NCI-H510A treated with DMSO at 0.1 percent for 48 hours (cell line): ENCODE measurements at places on chromosomes 1 and 21.
A peak's percentile ranks its signal among the peaks of the same experiment; 100 is the strongest.

- DNase-seq: peak; percentile 84
These were observed 91.0 kb upstream of the KCNA3 start for GRCh38 chr1:110765640-110766335.

GRCh38 chr1:206479183-206480125 is 9.2 kb downstream of the IKBKE start:
- peak; percentile 42 for DNase-seq

- no peak for DNase-seq
These were observed 5.8 kb upstream of the PTPN7 start for GRCh38 chr1:202165942-202166843.

DNA sequence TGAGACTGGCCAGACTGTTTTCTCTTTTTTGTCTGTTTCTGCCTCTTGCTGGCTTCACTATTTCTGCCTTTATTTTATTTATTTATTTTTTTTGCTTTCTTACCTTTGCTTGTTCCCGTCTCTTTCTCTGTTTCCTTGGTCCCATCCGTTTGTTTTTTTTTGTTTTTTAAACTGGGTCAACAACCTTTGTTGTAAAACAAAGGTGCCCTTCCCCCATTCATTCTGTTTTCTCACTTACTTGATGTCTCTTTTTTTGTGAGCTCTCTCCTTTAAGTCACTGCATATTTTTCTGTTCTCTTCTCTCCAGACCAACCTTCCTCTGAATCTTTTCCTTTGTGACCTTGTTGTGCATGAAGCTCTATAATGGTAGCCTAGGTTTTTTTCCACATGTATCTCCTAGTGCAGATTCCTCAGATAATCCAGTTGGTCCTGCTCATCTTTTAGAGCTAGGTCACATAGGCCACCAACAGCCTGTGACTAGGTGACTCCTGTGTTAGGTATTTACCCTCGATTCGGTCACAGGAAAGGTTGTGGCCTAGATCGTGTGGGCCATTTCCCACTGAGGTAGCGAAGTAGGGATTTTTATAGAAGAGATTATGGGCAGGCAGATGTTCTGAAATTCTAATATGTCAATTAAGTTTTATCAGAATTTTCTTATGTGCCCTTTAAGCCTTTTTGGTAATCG is 15.9 kb downstream of the GNAI3 start:
- no peak for DNase-seq

DNA sequence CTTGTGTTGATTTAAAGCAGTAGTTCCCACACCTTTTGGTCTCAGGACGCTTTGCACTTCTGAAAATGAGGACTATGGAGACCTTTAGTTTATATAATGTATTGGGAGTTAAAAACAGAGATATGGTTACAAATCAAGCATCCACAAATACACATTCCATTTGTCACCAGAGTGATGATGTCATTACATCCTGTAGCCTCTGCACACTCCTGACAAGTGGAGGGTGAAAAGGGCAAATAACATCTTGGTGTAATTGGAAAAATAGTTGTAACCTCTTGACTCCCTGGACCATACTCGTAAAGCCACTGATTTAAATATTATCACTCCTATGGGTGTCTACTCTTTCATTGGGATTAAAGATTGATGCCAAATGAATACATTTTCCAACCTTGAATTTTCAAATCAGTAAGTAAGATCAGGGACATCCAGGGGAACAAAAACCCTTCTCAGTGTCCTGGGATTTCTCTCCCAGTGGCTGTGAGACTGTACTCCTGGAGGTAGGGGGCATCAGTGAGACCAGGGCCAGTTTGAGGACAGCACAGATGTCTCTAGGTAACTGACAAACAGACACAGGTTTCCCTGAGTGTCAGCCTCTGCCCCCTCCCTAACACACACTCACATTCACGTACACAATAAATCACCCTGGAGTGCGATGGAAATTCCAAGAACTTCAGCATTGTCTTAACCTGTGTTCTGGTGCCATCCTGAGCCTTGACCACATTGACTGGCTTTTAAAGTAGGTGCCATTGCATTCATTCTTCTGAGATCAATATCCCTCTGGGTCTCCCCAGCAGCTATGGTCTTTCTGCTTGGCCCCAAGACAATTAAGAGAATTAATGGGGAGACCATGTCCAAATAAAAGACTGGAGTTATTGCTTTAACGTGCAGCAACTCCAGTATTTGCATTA is 63.0 kb downstream of the NR5A2 start:
- DNase-seq: no peak

- no peak for DNase-seq
These were observed 188.5 kb downstream of the LTN1 start for GRCh38 chr21:28804089-28804670.

GRCh38 chr21:43717166-43717853 is 1.6 kb upstream of the PDXK start:
- DNase-seq: no peak

DNA sequence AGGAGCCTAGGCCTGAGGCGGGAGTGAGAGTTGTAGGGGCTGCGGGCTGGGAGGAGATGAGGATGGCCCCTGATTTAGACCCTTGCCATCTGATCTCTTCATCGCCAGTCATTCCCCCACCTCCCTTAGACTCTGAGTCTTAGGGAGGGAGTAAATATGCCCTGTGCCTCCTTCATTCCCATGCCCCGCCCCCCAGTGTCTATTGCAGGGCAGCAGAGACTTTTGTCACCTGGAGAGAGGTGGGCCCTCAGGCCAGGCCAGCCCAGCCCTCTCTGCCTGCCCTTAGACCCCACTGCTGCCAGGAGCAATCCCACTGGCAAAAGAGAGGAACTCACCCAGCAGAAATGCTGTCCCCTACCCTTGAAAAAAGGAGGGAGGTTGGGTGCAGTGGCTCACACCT is 3.2 kb upstream of the MFAP2 start:
- DNase-seq: no peak

- DNase-seq: no peak
These were observed 83.2 kb upstream of the DNAH14 start for GRCh38 chr1:224846119-224846907.

DNA sequence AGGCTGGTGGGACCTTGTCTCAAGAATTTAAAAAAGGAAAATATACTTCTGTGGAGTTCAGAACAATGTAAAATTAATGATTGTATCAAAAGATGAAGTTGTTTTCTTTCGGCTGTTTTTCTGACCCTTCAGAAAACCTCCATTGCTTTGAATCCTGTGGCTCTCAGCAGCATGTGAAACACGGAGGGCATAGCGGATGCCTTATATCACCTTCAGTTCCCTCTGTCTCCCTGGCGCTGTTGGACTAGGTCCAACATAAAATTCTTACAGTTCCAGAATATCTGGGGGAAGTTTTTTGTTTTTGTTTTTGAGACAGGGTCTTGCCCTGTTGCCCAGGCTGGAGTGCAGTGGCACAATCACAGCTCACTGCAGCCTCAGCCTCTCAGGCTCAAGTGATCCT is 7.4 kb downstream of the ZBTB8A start:
- no peak for DNase-seq

- no peak for DNase-seq
These were observed 56.6 kb upstream of the CR2 start for GRCh38 chr1:207397525-207397926.

DNA sequence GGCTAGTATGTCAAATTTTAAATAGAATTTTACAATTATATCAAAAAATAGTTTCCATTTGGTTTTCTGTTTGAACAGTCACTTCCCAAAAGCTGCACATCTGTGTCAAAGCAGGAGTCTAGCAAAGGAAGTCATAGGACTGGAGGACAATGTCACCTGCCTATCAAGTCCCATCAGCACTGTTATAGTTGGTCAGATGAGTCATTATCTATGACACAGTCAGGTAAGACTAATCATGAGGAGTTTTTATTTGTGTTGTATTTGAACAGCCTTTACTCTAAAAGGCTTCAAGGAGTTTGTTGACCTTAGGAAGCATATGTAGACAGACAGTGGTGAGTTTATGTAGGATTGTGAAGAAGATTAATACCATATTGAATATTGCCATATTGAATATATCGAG is 74.2 kb upstream of the QSOX1 start:
- DNase-seq: peak; percentile 20

DNA sequence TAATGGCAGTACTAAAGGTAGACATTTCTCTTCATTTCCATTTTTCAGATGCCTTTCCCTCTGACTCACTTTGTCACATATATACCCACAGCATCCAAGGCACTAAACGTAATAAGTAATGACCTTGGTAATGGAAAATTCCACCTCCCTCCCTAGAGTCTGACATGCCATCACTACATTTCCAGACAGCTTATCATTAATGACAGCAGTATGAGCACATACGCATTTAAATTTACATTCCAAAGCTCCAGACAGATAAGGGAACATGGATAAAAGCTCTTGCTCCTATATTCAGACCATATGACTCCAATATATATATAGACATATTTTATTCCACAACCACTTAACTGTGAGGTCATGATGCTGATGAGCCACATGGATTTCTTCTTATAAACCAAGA is 191.7 kb upstream of the GORAB start:
- no peak for DNase-seq

DNA sequence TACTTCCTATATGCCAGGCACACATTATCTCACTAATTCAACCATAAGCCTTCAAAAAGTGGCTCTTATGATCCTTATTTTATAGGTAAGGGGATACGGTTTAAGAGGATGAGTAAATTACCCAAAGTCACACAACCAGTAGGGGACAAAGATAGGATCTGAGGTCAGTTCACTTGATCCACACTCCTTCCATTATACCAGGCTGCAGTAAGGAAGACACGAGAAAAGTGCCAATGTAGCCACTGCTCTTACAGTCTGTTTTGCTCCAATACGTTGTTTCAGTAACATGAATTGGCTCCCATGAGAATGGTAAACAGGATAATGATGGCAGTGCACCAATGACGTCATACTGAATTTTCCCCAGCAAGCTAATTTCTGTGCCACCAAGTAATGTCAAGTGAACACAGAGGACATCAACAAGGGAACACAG is 15.4 kb upstream of the GUCA2A start:
- DNase-seq: no peak

- DNase-seq: no peak
These were observed 505 bp downstream of the ENTREP3 start for GRCh38 chr1:155254714-155255242.

- DNase-seq: no peak
These were observed 3.1 kb upstream of the TACSTD2 start for GRCh38 chr1:58580186-58580585.

DNA sequence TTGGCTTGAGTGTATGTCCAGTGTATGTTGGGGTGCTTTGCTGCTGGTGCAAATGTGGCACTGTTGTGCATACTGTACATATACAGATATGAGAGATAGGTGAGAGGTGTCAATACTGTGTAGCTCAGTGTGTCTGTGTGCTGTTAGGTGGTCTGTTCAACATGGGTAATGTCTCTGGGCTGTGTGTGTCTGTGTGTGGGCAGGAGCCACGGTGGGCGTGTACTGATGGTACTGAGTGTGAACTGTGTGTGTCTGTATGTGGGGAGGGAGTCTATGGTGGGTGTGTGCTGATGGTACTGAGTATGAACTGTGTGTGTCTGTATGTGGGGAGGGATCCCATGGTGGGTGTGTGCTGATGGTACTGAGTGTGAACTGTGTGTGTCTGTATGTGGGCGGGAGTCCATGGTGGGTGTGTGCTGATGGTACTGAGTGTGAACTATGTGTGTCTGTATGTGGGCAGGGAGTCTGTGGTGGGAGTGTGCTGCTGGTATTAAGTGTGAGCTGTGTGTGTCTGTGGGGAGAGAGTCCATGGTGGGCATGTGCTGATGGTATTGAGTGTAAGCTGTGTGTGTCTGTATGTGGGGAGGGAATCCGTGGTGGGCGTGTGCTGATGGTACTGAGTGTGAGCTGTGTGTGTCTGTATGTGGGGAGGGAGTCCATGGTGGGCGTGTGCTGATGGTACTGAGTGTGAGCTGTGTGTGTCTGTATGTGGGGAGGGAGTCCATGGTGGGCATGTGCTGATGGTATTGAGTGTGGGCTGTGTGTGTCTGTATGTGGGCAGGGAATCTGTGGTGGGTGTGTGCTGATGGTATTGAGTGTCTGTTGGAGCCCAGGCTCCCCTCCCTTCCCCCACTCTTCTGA is 32.2 kb upstream of the FOXO6 start:
- DNase-seq: no peak

DNA sequence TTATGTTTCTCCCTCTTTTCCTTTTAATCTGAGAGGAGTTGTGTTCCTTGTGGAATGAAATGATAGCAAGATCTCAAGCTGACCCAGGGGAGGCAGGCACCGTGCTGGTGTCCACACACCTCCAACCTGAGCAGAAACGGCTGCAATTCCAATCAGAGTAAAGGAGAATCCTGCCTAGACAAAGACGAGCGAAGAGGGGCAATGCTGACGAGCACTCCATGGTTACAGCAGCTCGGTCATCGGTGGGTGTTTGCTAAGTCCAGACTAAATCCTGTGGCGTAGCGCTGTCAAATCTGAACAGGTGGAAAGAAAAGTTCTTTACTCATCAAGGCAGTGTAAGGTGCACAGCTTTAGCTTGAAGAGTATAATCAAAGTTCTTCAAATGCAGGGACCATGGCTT is 74.8 kb downstream of the PLD5 start:
- no peak for DNase-seq

GRCh38 chr1:197152662-197153061 is 6.2 kb upstream of the ASPM start:
- no peak for DNase-seq

GRCh38 chr1:24951810-24952412 is 21.8 kb upstream of the RUNX3 start:
- no peak for DNase-seq

DNA sequence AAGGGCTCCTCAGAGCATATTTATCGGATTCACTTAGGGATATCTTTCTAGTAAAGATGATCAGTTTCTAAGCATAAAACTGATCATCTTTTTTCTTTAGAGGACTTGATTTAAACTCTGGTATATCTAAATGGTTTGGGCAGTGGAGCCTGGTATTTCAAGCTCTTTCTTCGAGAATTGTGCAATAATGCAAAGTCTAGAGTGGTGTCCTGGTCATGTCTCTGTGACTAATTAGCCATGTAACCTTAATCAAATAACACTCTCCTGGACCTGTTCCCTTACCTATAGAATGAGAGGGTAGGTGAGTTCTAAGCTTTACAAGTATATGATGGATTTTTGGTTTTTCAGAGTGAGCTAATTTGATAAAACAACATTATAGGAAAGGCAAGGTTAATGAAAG is 225.2 kb downstream of the RPS6KC1 start:
- no peak for DNase-seq

DNA sequence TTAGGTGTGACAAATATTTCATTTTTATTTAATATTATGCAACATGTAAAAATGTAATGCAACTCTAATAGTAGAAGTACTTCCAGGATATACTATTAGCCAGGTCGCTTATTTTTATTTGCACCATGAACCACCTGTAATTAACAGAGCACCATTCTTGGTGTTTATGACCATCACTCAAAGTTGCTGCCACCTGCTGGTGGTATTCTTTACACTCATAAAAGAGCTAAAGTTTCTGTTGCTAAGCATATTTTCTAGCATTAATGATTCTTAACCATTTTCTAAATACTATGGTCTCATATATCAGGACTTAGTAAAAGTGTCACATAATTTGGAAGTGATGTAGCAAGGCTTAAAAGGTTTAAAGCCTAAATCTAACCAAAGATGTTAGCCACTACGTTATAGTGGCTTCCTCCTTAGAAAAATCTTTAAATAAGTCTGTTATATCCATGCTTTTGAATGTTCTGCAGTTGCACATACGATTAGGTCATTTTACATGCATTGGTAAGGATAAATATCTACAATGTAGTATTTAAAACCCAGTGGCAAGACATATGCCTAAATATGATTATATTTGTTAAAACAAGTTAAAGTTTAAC is 244.5 kb downstream of the NEGR1 start:
- DNase-seq: peak; percentile 55
